Testis (tissue), 5 donors: ENCODE measurements at places on chromosomes 7 and 10.

- no peaks in the 10 kb centered on the region for H3K4me1 ChIP-seq
- H3K27ac ChIP-seq = no peak overlapping the region
- H3K36me3 ChIP-seq = no peaks in the 10 kb centered on the region
- no peak overlapping the region for H3K4me3 ChIP-seq
Observed at GRCh38 chr7:25864511-25864910, 287.5 kb upstream of the NFE2L3 start.

DNA sequence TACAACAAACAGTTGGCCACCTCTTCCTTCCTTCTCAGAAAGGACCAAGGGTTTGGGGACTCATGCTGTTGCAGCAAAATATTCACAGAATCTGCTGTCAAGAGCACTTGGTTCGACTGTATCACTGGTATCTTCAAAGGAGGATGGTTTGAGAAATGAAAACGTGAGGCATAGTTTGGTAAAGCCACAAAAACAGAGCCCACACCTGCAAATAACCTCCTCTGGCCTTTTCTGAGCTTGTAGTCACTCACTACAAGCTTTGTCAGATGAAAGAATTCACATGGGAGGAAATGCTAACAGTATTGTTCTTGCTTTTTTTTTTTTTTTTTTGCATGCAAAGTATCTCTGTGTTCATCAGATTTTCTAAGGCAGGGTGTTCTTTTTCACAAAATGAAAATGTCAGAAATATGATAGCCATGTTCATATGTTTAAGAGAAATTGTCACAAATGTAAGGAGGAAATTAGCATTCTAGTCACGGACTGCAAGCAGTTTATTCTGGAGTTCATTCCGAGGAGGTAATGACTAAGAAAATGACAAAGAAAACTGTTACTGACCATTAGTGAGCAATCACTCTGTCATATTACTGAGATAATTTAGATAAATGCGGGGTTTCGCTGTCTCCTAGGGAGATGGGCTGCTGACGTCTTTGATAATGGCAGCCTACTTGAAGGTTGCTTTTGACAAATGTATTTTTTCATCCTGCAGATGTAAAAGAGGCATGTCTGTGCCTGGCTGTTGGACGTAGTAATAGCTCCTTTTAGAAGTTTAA lies 117.8 kb upstream of the MYO3A start:
- H3K4me1 ChIP-seq = no peaks in the 10 kb centered on the region
- DNase-seq = no peak
- no peak overlapping the region for H3K27ac ChIP-seq
- H3K27me3 ChIP-seq = no peaks in the 10 kb centered on the region
- H3K36me3 ChIP-seq = no peaks in the 10 kb centered on the region
- H3K4me3 ChIP-seq = no peak overlapping the region

- no peaks in the 10 kb centered on the region for H3K27me3 ChIP-seq
- H3K27ac ChIP-seq = no peak overlapping the region
- no peaks in the 10 kb centered on the region for H3K36me3 ChIP-seq
- no peaks in the 10 kb centered on the region for H3K4me1 ChIP-seq
- peak; percentile 19 for DNase-seq
Observed at GRCh38 chr7:43572516-43573049, 10.3 kb upstream of the STK17A start.

DNA sequence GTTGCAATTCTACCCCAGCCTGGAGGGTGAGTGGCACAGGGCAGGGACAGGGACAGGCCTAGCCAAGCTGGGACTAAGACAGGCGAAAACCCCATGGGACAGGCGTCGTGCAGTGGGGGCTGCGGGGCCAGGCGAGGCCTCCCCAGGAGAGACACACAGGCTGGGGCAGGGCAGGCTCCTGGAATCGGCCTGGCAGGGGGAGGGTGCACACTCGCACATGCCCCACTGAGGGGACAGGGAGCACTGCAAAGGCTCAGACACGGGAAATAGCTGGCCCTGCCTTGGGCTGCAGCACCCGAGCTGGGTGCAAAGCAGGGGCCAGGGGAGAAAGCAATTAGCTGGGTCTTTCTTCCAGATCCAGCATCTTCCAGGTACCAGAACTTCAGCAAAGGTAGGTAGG lies 10.4 kb downstream of the LAT2 start:
- DNase-seq = no peak
- no peak overlapping the region for H3K27ac ChIP-seq
- H3K27me3 ChIP-seq = no peaks in the 10 kb centered on the region
- H3K4me1 ChIP-seq = peaks cover 4% of the 10 kb centered on the region
- no peaks in the 10 kb centered on the region for H3K36me3 ChIP-seq

DNA sequence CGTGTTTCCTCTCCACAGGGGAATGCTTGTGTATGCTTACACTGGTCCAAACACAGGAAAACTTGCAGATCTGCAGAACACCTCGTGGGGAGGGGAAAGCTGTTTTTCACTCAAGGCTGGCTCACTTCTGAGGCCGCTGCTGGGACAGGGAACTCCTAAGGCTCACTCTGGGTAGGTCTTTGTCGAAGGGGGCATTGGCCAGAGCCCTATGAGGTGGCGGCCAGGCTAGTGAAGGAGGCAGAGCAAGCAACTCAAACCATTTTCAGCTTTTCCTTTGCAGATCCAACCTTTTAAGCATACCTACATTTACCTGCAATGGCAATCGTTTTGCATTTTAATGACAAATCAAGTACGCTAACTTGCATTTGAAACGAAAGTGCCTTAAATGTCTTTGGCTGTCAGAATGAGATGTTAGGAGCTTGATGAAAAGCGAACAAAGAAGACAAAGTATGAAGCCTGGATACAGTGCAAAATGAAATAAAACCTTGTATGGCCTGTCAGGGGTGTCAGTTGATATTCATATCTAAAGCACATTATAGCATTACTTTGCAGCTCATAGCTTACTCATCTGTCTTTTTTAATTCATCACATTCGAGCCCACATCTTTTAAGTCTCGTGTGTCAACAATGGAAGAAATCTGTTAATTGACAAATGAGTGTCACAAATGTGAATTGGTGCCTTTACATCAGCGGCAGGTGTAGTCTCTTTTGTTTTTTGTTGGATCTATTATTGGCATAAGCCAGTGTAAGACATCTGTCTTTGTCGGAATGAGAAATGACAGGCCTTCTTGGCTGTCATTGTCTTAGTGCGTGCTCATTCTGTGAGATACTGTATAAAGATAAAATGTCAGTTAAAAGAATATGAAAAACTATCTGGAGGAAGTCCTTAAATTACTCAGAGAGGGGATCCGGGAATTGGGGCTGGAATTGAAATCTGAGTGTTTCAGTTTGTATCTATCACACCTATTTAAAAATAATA lies 30.5 kb downstream of the LRMDA start:
- H3K4me1 ChIP-seq = peaks cover 6% of the 10 kb centered on the region
- DNase-seq = no peak
- no peaks in the 10 kb centered on the region for H3K36me3 ChIP-seq
- H3K27ac ChIP-seq = no peak overlapping the region
